ENCODE measurements at places on chromosomes 6 and 20.

DNA sequence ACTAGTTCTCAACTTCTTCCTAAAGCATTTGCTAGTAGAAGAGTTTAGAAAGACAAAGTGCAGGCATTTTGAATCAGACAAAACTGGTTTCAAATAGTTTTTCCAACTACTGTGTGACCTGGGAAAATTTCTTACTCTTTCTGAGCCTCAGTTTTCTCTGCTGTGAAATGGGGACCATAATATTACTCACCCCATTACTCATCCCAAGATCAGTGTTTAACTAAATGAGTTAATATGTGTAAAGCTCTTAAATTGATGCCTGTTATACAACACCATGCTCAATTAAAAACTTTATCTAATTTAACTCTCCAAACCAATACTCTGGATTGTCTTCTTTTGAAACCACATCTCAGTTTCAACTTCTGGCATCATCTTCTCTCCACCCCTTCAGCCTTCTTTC, 87.4 kb downstream of the DNAH8 start:
- no peak for DNase-seq

DNA sequence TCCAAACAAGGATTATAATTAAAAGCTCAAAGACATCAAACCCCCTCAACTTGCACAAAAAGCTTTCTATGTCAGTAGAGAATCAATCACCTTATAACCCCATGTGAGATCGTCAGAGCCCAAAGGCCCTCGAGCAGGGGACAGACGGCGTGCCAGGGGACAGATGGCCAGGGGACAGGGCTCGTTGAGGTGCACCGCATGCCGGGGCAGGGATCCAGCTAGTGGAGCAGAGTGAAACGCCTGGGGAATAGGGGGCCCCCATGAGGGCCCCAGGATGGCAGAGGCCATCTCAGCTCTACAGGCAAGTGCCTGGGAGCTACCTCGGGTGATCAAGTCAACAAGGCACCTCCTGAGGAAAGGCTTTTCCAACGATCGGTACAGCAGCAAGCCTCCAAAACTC, 28.6 kb downstream of the DIDO1 start:
- DNase-seq = no peak

DNA sequence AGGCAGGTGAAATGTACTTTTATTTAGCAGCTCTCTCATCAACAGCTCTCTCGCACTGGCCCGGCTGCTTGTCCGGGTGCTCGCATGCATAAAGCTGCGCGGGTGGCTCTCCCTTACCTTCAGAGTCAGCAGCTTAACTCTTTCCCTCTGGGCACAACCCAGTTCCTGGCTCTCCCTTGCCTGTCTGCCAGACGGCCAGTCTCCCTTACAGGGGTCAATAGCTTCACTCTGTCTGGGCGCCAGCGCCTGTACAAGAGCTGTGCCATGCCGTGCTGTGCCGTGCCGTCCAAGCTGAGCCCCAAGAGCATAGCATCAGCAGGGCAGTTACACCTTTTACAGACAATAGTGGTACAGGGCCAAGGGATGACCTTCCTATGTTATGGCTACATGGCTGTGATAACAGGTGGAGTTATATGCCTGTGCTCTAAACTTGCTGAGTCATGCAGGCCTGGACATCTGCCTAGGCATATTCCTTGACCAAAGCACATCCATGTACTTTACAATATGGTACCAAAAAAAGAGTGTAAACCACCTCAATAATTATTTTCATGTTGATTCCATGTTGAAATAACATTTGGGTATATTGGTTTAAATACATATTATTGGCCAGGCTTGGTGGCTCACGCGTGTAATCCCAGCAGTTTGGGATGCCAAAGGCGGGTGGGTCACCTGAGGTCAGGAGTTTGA, 47.9 kb downstream of the BLTP3A start:
- no peak for DNase-seq

- DNase-seq = no peak
Measured at GRCh38 chr6:162856885-162857284, 129.1 kb downstream of the PACRG start.

- DNase-seq = no peak
Measured at GRCh38 chr20:47875297-47876025, 90.2 kb upstream of the SULF2 start.

DNA sequence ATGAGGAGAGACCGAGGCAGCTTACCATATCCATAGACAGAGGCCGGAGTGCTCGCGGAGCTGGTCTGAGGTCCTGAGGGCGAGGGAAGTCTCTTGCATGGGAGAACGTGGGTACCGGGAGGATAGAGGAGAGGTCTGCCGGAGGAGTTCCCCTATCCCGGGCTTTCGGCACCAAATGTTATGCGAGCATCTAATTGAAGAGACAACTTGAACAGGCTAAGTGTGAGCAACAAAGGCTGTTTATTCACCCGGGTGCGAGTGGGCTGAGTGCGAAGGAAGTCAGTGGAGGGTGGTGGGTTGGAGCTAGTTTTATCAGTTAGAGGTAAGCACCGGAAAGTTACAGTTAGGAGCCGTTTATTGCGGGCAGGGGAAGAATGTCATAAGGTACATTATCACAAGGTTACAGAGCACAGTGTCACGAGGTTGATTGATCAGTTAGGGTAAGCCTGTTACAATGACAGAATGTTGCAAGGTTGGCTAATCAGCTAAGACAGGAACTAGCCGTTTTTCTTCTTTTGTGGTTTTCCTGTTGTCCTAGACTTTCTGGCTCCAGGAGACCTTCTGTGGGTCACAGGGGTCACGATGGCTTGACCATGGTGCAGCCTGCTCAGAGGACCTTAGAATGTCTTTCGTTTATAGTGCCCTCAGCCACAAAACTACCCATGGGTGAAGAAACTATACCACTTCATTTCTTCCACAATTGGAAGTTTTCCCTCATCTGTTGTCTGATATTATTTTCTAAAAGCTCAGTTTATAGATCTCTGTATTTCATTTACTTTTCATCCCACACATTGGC, 746.0 kb upstream of the ADGRB3 start:
- no peak for DNase-seq

DNA sequence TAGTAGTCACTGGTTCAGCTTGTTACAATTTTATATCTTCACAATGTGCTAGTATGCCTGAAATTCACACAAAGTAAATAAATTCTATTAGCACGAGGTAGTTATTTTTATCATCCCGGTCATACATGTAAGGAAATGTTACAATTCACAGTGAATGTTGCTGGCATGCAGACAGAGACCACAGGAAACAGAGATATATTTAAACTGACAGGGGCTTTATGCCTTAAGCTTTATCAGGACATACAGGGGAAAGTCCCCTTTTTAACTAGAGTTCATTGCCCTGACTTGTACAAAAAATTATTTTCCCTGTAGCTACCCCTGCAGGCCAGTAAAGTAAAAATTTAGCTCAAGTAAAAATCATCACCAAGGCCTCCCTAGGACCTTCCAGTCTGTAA, 712.0 kb upstream of the NRSN1 start:
- DNase-seq = no peak

DNA sequence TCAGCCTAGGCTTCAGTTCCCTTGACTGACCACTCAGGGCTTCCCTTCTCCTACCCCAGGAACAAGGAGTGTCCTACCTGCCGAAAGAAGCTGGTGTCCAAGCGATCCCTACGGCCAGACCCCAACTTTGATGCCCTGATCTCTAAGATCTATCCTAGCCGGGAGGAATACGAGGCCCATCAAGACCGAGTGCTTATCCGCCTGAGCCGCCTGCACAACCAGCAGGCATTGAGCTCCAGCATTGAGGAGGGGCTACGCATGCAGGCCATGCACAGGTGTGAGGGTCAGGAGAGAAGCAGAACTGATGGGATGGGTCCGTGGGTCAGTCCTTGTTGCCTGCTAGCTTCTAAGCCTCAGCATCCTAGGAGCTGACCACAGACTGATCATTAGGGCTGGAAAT, 1.6 kb downstream of the RING1 start:
- DNase-seq = no peak

GRCh38 chr20:47950913-47951283, 165.6 kb upstream of the SULF2 start:
- DNase-seq = no peak

GRCh38 chr20:50569864-50570836, 60.0 kb downstream of the PTPN1 start:
- DNase-seq = no peak

DNA sequence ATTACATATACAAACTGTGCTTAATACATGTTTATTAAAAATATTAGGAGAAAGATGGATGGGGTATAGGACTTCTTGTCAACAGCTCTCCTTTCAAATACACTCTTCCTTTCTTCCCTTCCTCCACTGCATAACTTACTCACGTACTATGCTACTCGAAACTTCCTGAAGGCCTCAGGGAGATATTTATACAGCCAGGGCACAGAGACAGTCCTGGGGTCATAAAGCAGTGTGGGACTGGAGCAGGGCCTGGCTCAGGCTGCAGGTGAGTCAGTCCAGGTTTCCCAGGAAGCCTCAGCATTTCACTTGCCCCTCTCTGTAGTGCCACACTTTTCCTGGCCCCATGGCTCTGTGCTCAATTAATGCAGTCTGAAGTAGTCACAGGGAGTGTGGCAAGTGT, 157.0 kb downstream of the UBE3D start:
- DNase-seq = no peak

DNA sequence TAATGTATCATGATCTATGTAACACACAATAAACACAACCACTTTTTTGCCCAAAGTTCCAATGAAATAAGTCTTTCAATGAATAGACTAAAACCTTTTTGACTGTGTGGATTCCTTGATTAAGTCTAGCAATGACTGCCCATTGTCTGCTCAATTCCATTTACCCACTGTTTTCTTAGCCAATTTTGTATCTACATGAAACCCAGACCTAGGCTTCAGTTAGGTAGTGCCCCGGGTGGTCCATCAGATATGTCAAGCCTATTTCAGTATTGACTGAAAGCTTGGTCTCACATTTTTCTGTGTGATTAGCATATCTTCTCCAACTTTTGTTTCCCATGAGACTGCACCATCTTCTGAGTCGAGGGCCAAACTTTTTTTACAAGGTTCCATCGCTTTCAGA, 615.0 kb downstream of the C6orf118 start:
- no peak for DNase-seq
